Tibial artery (tissue), 4 donors: ENCODE measurements at places on chromosomes 16 and 17.

GRCh38 chr16:24771132-24771778 lies 41.8 kb downstream of the TNRC6A start:
- DNase-seq = no peak
- no peaks in the 10 kb centered on the region for H3K27me3 ChIP-seq
- peak overlapping the region; percentile 13 for H3K27ac ChIP-seq
- H3K4me3 ChIP-seq = no peak overlapping the region

GRCh38 chr16:31073970-31074813 lies at the start of the genes ZNF646 and ZNF668:
Gene ZNF646, plus strand, starts transcription at chr16:31074422. Its CDS starts 1,903 bp downstream, at chr16:31076325.
Gene ZNF668, minus strand, starts transcription at chr16:31074240. Its CDS starts 9,781 bp downstream, at chr16:31064459.
- no peaks in the 10 kb centered on the region for H3K27me3 ChIP-seq
- H3K4me3 ChIP-seq = peak within 1 kb of the TSS; percentile 91
- H3K27ac ChIP-seq = peak within 1 kb of the TSS; percentile 89
- peaks cover 31% of the 10 kb centered on the region for H3K36me3 ChIP-seq
- peaks cover 32% of the 10 kb centered on the region for H3K4me1 ChIP-seq

DNA sequence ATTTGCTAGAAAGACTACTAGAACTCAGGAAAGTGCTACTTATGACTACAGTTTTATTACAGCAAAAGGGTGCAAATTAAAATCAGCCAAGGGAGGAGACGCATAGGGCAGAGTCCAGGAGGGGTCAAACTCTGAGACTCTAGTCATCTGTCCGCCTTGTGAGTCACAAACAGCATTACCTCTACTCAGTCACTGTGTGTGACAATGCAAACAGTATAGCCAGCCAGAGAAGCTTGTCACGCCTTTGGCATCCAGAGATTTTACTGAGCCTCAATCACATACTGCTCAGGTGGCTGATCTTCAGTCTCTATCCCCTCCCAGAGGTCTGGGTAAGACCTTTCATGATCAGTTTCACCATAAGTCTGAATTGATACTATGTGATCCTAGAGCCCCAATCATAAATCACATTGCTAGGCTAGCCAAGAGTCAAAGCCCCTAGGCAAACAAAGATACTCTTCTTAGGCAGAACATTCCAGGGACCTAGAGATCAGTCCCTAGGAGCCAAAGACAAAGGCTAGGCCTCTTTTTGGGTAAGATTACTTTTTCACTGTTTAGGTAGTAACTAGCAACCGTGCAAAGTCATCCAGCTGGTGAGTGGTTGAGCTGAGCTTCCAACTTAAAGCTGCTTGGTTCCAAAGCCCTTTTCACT lies 48.8 kb upstream of the CLEC19A start:
- no peak for DNase-seq
- H3K36me3 ChIP-seq = no peaks in the 10 kb centered on the region

- peak; percentile 75 for DNase-seq
- H3K27ac ChIP-seq = peak overlapping the region; percentile 67
- H3K4me3 ChIP-seq = peak overlapping the region; percentile 28
- H3K27me3 ChIP-seq = no peaks in the 10 kb centered on the region
Measured at GRCh38 chr17:59093702-59094231, 12.9 kb downstream of the TRIM37 start.

GRCh38 chr16:13519871-13520270 lies 400.1 kb upstream of the ERCC4 start:
- H3K4me3 ChIP-seq = no peak overlapping the region
- no peak overlapping the region for H3K27ac ChIP-seq
- DNase-seq = no peak
- no peaks in the 10 kb centered on the region for H3K27me3 ChIP-seq

DNA sequence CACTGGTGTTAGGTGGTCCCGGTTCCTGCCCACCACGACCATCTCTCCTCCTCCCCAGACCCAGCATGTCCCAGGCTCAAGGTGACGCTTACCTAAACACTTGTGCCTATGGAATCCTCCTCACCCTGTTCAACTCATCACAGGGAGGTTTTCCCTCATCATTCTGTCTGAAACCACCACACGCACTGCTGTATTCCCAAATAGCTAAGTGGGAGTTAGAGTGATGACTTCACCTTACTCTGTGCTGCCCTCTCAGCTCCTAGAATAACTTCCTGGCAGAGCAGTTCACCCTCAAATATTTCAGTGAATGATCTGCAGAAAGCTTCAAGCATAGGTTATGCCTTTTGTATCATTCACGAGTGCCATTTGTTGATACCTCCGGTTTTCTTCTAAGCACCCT lies 216.5 kb downstream of the CPPED1 start:
- no peaks in the 10 kb centered on the region for H3K36me3 ChIP-seq
- DNase-seq = peak; percentile 6
- H3K4me1 ChIP-seq = no peaks in the 10 kb centered on the region
- no peak overlapping the region for H3K27ac ChIP-seq

- no peak overlapping the region for H3K27ac ChIP-seq
- H3K4me1 ChIP-seq = no peaks in the 10 kb centered on the region
- no peaks in the 10 kb centered on the region for H3K36me3 ChIP-seq
- no peaks in the 10 kb centered on the region for H3K27me3 ChIP-seq
- H3K4me3 ChIP-seq = no peak overlapping the region
Measured at GRCh38 chr17:39793301-39793872, 55.6 kb downstream of the GRB7 start.

GRCh38 chr16:29820730-29821642 lies 724 bp downstream of the MVP start:
- peak overlapping the region; percentile 90 for H3K27ac ChIP-seq
- peaks cover 56% of the 10 kb centered on the region for H3K4me1 ChIP-seq
- peak overlapping the region; percentile 72 for H3K4me3 ChIP-seq
- DNase-seq = peak; percentile 82
- peaks cover 9% of the 10 kb centered on the region for H3K36me3 ChIP-seq

GRCh38 chr17:11279776-11280344 lies 38.8 kb downstream of the SHISA6 start:
- DNase-seq = no peak
- H3K27ac ChIP-seq = no peak overlapping the region
- H3K4me3 ChIP-seq = no peak overlapping the region
- H3K4me1 ChIP-seq = no peaks in the 10 kb centered on the region

DNA sequence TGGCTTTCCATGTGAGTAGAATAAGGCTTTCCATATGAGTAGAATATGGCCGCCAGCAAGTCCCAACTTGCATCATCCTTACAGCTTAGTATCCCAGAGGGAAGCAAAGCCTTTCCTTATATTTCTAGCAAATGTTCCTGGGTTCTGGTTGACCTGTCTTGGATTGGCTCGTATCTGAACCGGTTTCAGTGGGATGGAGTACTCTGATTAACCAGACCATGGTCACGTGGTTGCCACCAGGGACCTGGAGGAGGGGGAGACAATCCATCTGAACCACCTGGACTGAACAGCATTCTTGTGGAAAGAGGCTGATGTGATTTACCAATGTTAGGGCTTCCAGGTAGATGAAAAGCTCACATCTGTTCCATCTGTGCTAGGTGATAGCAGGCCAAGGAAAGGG lies 89.0 kb downstream of the SHISA6 start:
- no peak overlapping the region for H3K4me3 ChIP-seq
- no peaks in the 10 kb centered on the region for H3K27me3 ChIP-seq
- DNase-seq = no peak

DNA sequence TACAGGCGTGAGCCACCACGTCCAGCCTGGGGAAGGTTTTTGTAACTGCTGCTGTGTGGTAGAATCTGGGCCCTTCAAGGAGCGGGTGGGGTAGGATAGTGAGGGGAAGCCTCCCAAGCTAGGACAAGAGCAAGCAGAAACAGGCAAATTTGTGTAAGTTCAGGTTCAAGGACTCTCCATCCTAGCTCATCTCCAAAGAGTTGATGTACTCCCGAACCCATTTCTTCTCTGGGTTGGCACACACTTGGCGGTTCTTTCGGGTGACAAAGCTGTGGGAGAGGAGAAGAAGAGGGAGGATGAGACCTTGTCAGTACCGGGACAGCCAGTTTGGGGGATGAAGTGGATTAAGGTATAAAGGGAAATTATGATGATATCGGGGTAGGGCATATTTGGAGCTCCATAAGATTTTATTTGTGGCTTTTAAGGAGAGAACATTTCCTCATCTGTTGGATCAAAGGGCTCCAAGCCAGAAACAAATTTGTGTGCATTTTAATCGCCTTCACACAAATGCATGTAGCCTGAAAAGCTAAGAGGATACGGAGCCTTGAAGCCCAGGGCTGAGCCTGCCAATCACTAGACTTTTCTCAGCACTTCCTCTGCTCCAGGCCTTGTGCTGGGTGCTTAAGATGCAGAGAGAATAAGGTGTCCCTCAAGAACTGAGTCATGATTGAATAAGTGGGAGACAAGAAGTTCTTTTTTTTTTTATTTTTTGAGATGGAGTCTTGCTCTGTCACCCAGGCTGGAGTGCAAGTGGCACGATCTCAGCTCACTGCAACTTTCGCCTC lies 3.7 kb upstream of the HEATR9 start:
- no peak overlapping the region for H3K4me3 ChIP-seq
- no peak overlapping the region for H3K27ac ChIP-seq
- no peak for DNase-seq
- no peaks in the 10 kb centered on the region for H3K27me3 ChIP-seq
- no peaks in the 10 kb centered on the region for H3K36me3 ChIP-seq
- no peaks in the 10 kb centered on the region for H3K4me1 ChIP-seq

GRCh38 chr17:19464031-19465026 lies 53.3 kb downstream of the RNF112 start:
- H3K36me3 ChIP-seq = no peaks in the 10 kb centered on the region
- H3K27ac ChIP-seq = no peak overlapping the region
- peak; percentile 59 for DNase-seq
- H3K4me1 ChIP-seq = peaks cover 8% of the 10 kb centered on the region
- no peaks in the 10 kb centered on the region for H3K27me3 ChIP-seq
